ENCODE measurements at places on chromosomes 11 and 22.

DNA sequence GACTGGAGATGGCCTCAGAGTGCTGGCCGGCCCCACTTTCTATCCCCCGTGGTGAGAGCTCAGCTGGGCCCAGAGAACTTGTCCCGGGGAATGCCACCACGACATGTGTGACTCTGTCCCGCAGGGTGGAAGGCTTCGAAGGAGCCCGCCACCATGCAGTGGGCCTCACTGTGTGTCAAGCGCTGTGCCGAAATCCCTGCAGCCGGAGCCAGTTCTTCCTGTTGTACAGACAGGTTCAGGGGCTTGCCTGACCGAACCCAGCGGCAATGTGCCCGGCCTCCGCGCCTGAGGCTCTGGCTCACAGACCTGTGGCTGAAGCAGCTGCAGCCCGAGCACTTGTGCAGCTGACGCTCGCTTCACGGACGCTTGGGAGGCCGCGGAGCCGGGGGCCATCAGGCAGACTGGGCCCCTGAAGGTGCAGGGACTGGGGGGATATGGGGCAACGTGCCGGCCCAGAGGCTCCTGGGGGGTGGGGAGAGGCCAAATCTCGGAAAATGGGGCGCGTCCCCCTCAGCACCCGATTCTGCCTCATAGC is 650 bp downstream of the PPM1F start:
- DNase-seq, result no peak

GRCh38 chr11:59204746-59205145 is 8.0 kb downstream of the MPEG1 start:
- DNase-seq, result no peak

DNA sequence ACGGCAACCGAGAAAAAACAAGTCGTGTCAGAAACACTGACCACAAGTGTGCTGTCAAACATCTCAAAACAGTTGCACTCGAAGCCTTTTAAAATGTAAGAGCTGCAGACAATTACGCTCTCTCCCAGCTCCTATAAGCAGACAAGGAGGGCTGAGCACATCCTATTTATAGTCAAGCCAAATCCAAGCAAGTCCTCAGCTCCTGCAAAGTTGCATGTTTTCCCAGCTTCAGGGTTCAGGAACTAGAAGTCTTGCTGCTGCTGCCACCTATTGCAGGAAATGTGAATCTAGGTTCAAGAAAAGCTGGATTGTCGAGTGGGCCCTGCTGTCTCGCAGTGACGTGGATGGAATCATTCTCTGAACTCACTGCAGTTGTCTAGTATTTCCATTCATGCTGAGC is 15.5 kb downstream of the EFCAB6 start:
- DNase-seq, result no peak

GRCh38 chr22:24416095-24416494 is 11.3 kb upstream of the ADORA2A start:
- DNase-seq, result no peak

GRCh38 chr11:2467695-2468055 is 22.9 kb downstream of the KCNQ1 start:
- DNase-seq, result no peak

- no peak for DNase-seq
These were observed 17.0 kb upstream of the SCGB1A1 start for GRCh38 chr11:62401811-62402210.

- DNase-seq, result no peak
These were observed 27.0 kb downstream of the ART5 start for GRCh38 chr11:3614742-3615171.

DNA sequence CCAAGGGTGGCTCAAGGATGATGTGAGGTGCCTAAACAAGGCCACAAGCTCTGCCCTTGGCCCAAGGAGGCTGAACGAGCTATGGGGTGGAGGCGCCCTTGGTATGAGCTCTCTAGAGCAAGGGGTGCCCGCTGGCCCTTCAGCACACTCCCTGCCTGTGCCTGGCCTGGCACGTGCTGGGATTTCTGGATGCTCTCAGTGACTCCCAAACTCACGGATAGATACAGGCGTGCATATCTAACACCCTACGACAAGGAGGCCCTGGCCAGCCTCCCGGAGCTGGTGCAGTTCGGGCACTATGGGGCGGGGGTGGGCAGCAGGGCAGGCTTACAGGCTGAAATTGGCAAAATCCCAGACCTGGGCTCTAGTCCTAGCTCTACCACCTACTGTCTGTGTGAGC is 30.6 kb downstream of the SCUBE1 start:
- no peak for DNase-seq

- no peak for DNase-seq
These were observed 2.7 kb downstream of the NEAT1 start for GRCh38 chr11:65425105-65425970.

DNA sequence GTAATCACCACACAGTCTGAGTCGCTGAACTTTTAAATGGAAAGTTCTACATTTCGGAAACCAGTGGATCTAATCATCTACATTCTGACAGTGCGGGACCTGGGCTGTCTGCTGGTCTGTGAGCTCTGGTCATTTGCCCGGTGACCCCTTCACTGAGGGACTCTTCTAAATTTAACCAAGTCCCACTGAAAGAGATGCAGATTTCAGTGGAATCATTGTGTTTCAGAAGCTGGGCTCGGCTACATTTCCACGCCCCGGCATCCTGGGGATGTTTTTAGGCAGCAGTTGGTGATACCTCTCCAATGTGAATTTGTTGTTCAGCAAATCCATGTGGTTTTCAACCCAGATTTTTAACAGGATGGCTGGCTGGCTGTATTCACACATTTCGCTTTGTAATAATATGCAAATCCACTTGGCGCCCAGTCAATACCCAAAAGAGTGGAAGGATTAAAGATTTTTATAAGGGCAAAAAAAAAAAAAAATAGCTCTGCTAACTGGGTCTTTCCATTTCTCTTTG is 145.5 kb upstream of the RASSF10 start:
- DNase-seq, result no peak

GRCh38 chr11:110128161-110128560 is 35.0 kb downstream of the ZC3H12C start:
- DNase-seq, result no peak

DNA sequence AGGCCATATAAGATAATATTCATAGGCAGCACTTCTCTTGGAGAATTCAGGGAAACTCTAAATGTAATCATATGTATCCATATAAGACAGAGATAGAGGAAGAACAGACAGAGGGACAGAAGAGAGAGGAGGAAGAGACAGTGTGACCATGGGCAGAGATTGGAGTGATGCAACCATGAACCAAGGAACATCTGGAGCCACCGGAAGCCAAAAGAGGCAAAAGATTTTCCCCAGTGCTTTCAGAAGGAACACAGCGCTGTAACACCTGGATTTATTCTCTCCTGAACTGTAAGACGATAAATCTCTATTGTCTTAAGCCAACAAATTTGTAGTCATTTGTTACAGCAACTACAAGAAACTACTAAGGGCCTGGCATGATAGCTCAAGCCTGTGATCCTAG is 57.7 kb downstream of the GAB2 start:
- DNase-seq, result no peak

DNA sequence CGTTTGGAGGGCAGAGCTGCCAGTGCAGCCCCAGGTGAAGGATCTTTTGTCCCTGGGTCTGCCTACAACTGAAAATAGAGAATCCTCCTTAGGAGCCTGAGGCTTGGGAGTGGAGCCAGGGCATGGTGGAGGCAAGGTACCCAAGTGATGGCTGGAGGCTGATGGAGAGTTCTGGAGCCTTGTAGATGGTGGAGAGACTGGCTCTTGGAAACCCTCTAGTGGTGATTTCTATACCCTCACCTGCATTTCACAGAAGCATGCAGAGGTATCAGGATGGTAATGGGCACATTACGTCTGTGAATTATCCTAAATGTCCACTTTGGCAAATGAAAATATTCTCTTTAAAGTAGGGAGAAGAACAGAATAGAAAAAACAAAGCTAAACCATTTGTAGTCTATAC is 44.4 kb downstream of the INSC start:
- no peak for DNase-seq

DNA sequence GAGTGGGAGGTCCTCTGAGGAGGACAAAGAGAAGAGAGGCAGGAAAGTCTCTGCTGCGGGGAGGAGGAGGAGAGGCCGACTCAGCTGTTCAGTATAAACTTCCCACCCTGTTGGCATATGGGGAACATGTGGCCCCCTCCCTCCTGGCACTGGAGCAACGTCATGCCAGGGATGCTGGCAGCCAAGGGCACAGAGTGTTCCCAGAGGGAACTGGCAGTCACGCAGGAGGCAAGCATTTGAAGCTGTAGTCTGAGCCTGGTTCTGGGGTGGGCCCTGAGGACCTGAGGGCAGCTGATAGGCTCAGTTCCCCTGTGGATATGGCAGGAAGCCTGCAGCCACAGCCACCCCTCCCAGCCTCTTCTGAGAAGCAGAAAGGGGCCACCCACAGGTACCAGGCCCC is 67.1 kb upstream of the TSPAN18 start:
- no peak for DNase-seq

- DNase-seq, result no peak
These were observed 169.5 kb downstream of the EFCAB6 start for GRCh38 chr22:43642319-43643206.

GRCh38 chr11:32052215-32052614 is 38.7 kb upstream of the RCN1 start:
- DNase-seq, result no peak

DNA sequence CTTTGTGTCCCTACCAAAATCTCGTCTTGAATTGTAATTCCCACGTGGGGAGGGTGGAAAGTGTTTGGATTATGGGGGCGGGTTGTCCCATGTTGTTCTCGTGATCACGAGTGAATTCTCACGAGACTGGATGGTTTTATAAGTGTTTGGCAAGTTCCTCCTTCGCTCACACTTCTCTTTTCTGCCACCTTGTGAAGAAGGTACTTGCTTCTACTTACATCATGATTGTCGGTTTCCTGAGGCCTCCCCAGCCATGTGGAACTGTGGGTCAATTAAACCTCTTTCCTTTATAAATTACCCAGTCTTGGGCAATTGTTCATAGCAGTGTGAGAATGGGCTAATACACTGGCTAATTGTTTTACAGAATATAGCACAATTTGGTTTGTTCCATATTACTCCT is 326.3 kb downstream of the GRM5 start:
- no peak for DNase-seq

DNA sequence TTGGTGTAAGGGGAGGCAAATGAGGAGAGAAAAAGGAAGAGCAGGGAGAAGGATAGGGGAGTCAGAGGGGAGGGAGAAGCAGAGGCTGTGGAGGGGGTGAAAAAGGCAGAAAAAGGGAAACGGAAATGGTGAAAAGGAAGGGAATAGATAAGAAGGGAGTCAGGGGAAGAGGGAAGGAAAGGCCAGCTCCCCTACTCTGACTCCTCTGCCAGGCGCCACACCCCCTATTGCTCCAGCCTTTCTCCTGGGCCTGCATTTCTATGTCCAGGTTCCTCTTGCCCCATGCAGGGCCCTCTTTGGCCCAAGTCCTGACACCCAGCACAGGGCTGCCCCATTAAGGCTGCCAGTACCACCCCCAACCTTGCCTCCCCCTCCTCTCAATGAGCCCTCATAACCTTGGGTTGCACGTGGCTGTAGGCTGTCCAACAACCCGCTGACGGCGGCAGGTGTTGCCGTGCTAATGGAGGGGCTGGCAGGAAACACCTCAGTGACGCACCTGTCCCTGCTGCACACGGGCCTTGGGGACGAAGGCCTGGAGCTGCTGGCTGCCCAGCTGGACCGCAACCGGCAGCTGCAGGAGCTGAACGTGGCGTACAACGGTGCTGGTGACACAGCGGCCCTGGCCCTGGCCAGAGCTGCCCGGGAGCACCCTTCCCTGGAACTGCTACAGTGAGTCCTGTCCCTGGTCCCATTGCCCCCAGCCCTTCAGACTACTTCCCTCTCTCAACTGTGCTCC is 3.4 kb upstream of the NHERF4 start:
- no peak for DNase-seq
